ENCODE measurements at places on chromosomes 5 and 9. TPM values are rescaled to one million over a fixed set of nuclear protein-coding genes. Genes with fewer than 3 reads are reported as not detected.

The SV2C gene
- 41.0 TPM for polyA plus RNA-seq

The JAKMIP2 gene
- polyA plus RNA-seq, result 45.7 TPM

The SYNPO gene
- 14.9 TPM for polyA plus RNA-seq

The AJM1 gene
- 19.3 TPM for polyA plus RNA-seq

The SEMA5A gene
- 59.5 TPM for polyA plus RNA-seq

The HTR1A gene
- 6.4 TPM for polyA plus RNA-seq

The LRRC26 gene
- 1.9 TPM for polyA plus RNA-seq

The MAML1 gene
- polyA plus RNA-seq, result 28.7 TPM

The TCOF1 gene
- polyA plus RNA-seq, result 22.2 TPM

The CCNH gene
- 66.3 TPM for polyA plus RNA-seq

The LCN6 gene
- not detected for polyA plus RNA-seq

The SPINK13 gene
- 0.30 TPM for polyA plus RNA-seq

The SLC27A6 gene
- polyA plus RNA-seq, result 2.0 TPM

The VCP gene
- polyA plus RNA-seq, result 233 TPM

The TRPM6 gene
- polyA plus RNA-seq, result 1.0 TPM

The TEX48 gene
- not detected for polyA plus RNA-seq

The PRDM9 gene
- not detected for polyA plus RNA-seq

The STPG3 gene
- polyA plus RNA-seq, result 0.68 TPM

The TLR4 gene
- 10.7 TPM for polyA plus RNA-seq

The SHOC1 gene
- polyA plus RNA-seq, result 0.05 TPM

The AP3S1 gene
- polyA plus RNA-seq, result 160 TPM

The FAM221B gene
- 0.41 TPM for polyA plus RNA-seq

The PCDHA1 gene
- 9.7 TPM for polyA plus RNA-seq

The MYMK gene
- polyA plus RNA-seq, result not detected

The ADAMTSL1 gene
- polyA plus RNA-seq, result 21.7 TPM

The SLCO4C1 gene
- polyA plus RNA-seq, result 0.44 TPM

The SH3GL2 gene
- 72.3 TPM for polyA plus RNA-seq

The NR2F1-AS1 gene
- polyA plus RNA-seq, result 65.7 TPM

The NRARP gene
- polyA plus RNA-seq, result 14.0 TPM

The FOXD4L4 gene
- not detected for polyA plus RNA-seq

The FOXD1 gene
- 3.2 TPM for polyA plus RNA-seq

The OCLN gene
- polyA plus RNA-seq, result 6.1 TPM

The TMEM171 gene
- 0.92 TPM for polyA plus RNA-seq

The CLINT1 gene
- polyA plus RNA-seq, result 55.4 TPM

The CD14 gene
- polyA plus RNA-seq, result 11.3 TPM

The ANKRD18A gene
- 7.0 TPM for polyA plus RNA-seq

The SLC6A3 gene
- polyA plus RNA-seq, result 0.95 TPM

The CSF2 gene
- polyA plus RNA-seq, result not detected

The CCL21 gene
- polyA plus RNA-seq, result 0.18 TPM

The HACD4 gene
- polyA plus RNA-seq, result 1.3 TPM

The LECT2 gene
- polyA plus RNA-seq, result 2.1 TPM

The CAMK2A gene
- polyA plus RNA-seq, result 26.8 TPM

The CDH12 gene
- 6.4 TPM for polyA plus RNA-seq

The ZER1 gene
- polyA plus RNA-seq, result 55.3 TPM
